Aortic smooth muscle cell (primary cell): ENCODE measurements at places on chromosomes 11 and 22. TPM values are rescaled to one million over a fixed set of nuclear protein-coding genes. Genes with fewer than 3 reads are reported as not detected.

Gene MRGPRX4
- not detected in 2 replicates for total RNA-seq

Gene TBCEL
- 17.2 and 23.4 TPM in 2 replicates for total RNA-seq

Gene MGAT3
- 0.06 and 0.40 TPM in 2 replicates for total RNA-seq

Gene GRM5
- total RNA-seq: under 0.01 and 0.06 TPM in 2 replicates

Gene SSTR3
- not detected in 2 replicates for total RNA-seq

Gene PTPRCAP
- 0.25 and 0.26 TPM in 2 replicates for total RNA-seq

Gene TTC36
- total RNA-seq: 0.26 and 0.37 TPM in 2 replicates

Gene TMPRSS13
- total RNA-seq: not detected in 2 replicates

Gene SERPIND1
- under 0.01 TPM in 1 of 2 replicates, not detected in the other for total RNA-seq

Gene GDPD5
- total RNA-seq: 4.0 and 5.5 TPM in 2 replicates

Gene TPBGL
- total RNA-seq: not detected in 2 replicates

Gene NAALAD2
- 0.13 and 0.37 TPM in 2 replicates for total RNA-seq

Gene TRIM66
- total RNA-seq: 7.8 and 10.9 TPM in 2 replicates

Gene OR8B12
- not detected in 2 replicates for total RNA-seq

Gene TRIM6
- 2.9 and 3.9 TPM in 2 replicates for total RNA-seq

Gene PANX2
- total RNA-seq: 0.79 and 1.1 TPM in 2 replicates
